ENCODE measurements at places on chromosomes 5 and 9. TPM values are rescaled to one million over a fixed set of nuclear protein-coding genes. Genes with fewer than 3 reads are reported as not detected.

DNA sequence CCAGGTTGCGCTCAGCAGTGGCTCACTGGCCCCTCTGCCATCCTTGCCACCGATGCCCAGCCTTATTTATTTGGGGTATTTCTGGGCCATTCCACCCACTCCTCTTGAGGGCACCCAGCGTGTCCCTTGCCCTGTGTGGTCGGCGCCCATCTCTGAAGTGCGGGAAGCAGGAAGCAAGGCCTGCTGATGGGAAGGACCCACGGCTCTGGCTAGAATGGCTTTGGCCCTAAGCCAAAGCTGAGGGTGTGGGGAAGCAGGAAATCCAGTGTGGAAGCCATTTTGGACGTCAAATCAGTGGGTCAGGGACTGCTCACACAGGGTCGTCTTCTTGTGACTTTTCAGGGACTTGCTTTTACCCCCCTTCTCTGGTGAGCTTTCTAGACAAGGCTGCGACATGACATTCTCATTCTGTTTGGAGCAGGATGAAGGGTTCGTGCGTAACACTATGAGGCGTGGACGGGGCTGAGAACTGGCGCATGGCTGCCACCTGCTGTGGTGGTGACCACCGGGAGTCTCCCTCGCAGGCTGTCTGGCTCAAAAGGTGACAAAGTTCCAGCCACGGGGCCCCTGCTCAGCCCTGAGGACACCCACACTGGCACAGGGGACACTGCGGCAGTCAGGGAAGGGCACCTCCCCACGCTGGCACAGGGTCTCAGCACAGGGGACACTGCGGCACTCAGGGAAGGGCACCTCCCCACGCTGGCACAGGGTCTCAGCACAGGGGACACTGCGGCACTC is 50.7 kb upstream of the NKD2 start:
- DNase-seq = peak; percentile 28

GRCh38 chr5:88657136-88657535 is 225.8 kb downstream of the MEF2C start:
- no peak for DNase-seq

GRCh38 chr5:126143622-126144021 is 279.6 kb upstream of the GRAMD2B start:
- no peak for DNase-seq

- DNase-seq = no peak
Observed at GRCh38 chr9:114309096-114309495, 13.8 kb upstream of the ORM1 start.

GRCh38 chr9:20754556-20754955 is 70.5 kb downstream of the FOCAD start:
- DNase-seq = no peak

GRCh38 chr5:137374110-137374714 is 124.9 kb downstream of the SPOCK1 start:
- peak; percentile 2 for DNase-seq

GRCh38 chr9:95822015-95822414 is 53.5 kb upstream of the ERCC6L2 start:
- no peak for DNase-seq

DNA sequence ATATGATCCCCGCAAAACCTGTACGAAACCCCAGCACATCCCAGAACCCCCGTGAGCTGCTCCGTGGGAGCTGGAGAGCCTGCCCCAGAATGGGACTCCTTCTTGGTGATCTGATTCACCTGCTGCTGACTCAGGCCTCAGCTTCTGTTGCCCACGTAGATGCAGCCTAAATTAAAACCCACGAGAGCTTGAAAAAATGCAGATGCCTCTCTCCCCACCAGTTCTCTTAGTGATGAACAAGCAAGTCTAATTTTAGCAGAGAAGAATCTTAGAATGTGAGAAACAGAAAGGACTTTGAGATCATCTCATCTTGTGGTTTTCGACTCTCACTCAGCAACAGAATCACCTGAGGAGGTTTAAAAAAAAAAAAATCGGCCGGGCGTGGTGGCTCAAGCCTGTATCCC is 57.6 kb downstream of the TMOD1 start:
- DNase-seq = no peak

DNA sequence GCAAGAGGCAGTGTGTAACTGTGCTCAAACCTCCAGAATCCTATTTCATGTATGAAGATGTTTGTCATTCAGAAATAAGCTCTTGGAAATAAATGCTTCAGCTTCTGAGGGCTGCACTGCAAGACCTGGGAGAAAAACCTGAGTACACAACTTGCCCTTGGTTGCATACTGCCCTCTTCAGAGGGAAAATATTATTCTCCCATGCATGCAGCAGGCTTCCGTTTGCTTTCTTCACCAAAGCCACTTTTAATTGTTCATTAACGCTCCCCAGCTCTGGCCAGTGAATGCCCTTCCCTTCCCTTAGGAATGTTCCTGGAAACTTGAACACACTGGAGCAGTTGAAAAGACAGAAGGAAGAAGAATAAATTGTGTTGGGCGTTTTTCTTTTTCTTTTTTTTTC is 2.5 kb upstream of the WHRN start:
- peak; percentile 48 for DNase-seq

GRCh38 chr9:3585606-3586005 is 59.8 kb upstream of the RFX3 start:
- DNase-seq = no peak

DNA sequence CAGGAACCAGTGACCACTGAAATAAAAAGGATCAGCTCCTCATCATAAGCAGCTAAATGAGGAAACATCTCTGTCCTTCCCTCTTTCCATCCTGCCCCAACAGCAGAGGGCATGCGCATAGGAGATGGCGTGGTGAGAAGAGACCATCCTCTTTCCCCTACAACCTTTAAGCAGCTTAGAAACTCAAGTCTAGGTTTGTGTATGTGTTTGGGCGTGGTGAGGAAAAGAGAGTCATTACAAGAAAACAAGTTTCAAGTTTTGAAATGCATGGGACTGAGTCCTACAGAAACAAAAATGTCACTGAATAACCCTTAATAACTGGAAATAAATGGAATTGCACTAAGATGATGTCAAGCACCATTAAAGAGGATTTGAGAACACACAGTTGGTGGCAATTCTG is 96.4 kb upstream of the IL12B start:
- DNase-seq = no peak

DNA sequence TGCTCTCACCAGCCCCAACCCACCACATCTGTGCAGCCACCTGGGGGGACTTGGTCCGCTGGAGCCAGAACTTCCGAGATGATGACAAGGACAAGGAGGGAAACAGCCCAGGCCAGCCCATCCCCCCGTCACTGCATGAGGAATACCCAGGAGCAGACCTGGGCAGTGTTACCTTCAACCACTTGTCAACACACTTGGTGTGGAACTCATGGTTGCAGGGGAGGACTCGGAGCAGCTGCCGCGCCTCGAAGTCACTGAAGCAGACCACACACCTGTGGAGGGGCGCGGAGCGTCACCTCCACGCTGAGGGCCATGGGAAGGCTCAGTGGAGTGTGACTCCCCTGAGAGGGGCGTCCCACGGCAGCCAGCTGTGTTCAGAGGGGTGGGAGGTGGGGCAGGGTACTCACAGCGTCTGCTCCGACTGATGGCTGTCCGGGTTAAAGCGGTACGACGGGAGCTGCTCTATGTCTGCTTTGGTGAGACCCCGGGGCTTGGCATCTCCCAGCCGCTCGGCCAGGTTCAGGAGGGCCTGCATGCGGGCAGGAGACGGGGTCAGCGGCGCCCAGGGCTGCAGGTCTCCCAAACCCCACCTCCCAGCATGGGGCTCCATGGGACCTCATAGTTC is 8.0 kb downstream of the RNF44 start:
- DNase-seq = no peak

The FAM169A gene
- total RNA-seq = 3.9 TPM

The CBY3 gene
- total RNA-seq = not detected

The MYOZ3 gene
- 0.13 TPM for total RNA-seq

The BTNL3 gene
- not detected for total RNA-seq

The C6 gene
- total RNA-seq = not detected

The IFNA21 gene
- not detected for total RNA-seq

The PTGDS gene
- total RNA-seq = 0.25 TPM

All from dermis microvascular lymphatic vessel endothelial cell (primary cell).